ENCODE measurements at places on chromosomes 13 and 19.
A peak's percentile ranks its signal among the peaks of the same experiment; 100 is the strongest.

DNA sequence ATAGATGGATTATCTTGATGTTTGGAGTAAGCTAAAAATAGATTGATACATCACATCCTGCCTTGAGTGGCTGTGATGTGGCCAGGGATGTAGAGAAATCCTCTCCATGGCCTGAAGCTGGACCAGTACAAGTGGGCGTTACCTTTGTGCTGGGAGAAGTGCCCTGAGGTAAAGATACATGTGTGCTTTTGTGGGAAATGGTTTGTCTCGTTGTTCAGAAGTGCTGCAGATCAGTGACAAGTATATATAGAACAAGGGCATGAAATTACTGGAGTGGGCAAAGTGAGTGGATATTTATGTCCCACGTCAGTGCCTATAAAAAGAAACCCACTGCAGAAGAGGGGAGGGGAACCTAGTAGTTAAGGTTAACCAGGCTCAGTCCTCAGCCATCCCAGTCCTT is 12.2 kb upstream of the ZNF304 start:
- DNase-seq: no peak

DNA sequence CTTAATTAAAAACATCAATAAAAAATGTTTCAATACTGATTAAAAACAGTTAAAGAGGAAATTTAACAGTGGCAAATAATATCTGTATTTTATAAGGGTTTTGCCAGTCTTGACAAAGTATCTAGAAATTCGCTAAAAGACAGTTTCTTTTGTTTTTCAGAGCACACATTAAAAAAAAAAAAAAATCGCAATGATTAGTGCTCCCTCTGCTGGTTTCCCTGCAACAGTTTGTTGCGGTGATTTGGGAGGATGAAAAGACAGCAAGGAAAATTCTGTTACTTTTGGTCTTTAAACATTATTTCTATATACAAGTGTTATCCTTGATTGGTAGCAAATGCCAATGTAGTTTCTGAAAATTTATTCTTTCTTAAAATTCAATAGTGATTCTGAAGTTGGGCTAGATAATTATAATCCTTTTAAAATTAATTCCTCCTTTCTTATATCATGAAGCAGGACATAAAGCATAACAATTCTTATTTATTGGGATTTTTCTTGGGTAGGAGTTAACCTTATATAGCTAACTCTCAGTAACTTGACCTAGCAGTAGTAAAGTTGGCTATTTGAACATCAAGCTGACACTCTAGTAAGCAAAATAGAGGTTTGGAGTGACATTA is 23.1 kb upstream of the SPRY2 start:
- DNase-seq: peak; percentile 60

DNA sequence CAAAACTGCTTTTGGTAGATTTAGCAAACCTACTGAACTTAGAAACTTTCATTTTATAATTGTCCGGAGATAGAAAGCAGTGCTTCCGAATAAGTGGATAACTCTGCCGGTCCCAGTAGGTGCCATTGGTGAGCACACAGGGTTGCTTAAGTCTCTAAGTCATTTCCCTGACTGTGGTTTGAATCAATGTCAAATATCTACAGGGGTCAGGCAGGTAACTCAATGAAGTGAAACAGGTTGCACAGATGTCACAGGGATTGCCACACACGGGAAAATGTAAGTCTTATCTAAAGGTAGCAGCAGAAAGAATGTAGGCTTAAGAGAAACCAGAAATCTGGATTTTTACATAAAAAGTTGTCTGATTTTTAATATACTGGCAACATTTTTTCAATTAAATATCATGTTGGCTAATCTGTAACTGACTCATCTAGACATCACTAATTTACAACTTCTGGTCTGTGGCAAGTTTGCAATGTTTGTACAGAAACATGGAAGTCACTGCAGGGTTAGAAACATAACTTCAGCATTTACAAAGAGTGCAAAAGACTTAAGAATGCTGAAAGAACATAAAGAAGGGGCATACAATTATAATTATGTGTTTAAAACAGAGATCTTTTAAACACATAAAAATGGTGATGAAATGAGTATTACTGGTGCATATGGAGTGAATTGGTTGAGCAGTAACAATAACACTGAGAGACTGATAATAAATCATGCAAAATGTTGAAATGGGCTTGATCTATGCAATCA is 14.3 kb upstream of the LRRC63 start:
- DNase-seq: no peak

- DNase-seq: no peak
Observed at GRCh38 chr19:29372091-29372415, 153.7 kb upstream of the VSTM2B start.

Data from Kasumi-1 (cell line).